ENCODE measurements at places on chromosomes 16 and 17.

GRCh38 chr16:31138621-31139578, 3.4 kb upstream of the PRSS8 start:
- DNase-seq = no peak

- DNase-seq = no peak
Observed at GRCh38 chr17:2801841-2802240, 5.6 kb downstream of the RAP1GAP2 start.

- no peak for DNase-seq
Observed at GRCh38 chr17:13420878-13421277, 180.9 kb downstream of the HS3ST3A1 start.

DNA sequence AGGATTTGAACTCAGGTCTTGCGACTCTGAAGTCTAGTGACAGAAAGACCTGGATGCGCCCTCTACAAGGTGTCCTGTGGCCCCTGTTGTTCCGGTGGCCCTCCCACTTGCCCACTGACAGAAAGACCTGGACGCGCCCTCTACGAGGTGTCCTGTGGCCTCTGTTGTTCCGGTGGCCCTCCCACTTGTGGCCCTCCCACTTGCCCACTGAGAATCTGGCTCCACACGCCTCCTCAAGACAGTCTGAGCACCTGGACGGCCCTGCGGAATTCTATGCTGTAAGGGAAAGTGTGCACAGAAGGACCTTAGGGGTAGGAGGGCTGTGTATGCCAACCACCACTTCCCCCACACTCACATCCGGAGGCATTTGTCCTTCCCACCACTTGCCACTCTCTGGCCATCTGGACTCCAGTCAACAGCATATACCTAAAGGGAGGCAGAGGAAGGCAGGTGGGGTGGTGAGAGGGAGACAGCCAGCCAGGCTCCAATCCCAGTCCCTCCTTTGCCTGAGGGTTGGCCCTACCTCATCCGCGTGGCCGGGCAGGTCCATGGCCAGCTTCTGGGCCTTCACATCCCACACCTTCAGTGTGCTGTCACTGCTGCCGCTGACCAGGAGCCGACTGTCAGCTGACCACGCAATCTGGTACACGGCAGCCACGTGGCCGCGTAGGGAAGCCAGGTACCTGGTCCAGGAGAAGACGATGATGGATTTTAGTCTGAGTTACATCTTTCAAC, 9.1 kb downstream of the NLE1 start:
- no peak for DNase-seq

- no peak for DNase-seq
Observed at GRCh38 chr16:16175296-16175695, 48.0 kb downstream of the ABCC6 start.

DNA sequence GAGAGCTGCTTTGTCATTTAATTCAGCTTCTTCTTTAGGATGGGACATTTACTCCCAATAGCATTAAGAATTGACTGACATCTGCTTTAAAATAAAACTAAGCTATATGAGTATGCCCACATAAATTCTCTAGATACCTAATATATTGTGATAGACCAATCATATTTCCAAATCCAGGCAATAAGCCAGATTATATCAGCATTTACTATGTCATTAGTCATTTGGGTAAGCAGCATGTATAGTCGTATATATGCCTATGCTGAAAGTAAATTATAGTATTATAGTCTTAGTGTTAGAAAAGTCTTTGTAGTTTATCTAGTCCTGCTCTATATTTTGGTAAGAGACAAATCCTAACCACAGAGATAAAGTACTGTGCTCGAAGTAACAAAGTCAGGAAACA, 958.1 kb downstream of the KCNJ2 start:
- no peak for DNase-seq

- DNase-seq = no peak
Observed at GRCh38 chr17:68319410-68320162, 28.3 kb downstream of the ARSG start.

GRCh38 chr16:3283543-3284447, 504 bp downstream of the ZNF263 start:
- DNase-seq = no peak

DNA sequence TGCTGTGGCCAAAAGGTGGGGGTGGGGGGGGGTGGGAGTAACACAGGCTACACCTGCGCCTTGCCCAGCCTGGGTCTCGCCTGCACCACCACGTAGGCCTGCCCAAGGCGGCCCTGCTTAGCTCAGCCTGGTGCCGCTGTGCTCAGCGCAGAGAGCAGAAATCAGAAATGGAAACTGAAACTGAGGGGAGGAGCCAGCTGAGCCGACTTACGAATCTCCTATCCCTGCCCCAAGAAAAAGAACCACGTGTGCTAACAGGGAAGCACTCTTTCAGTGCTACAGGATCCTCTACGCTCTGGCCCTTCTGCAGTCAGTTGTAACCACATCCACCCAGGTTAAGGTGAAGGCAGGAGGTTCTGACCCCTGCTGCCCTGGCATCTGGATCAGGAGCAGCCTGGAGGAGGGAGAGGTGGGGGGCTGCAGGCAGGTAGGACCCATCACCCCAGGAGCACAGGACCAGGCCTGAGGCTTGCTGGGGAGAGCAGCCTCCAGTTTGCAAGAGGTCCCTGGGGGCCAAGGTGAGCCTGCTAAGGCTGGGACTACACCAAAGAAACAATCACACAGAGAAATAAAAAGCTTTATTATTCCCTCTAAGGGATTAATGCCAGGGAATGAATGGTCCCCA, at the start of gene DHX58:
Gene DHX58 (minus strand): TSS at position 163 of the 625 bp plus-strand sequence. CDS start 822 bp downstream, outside the sequence.
- peak; percentile 73 for DNase-seq

DNA sequence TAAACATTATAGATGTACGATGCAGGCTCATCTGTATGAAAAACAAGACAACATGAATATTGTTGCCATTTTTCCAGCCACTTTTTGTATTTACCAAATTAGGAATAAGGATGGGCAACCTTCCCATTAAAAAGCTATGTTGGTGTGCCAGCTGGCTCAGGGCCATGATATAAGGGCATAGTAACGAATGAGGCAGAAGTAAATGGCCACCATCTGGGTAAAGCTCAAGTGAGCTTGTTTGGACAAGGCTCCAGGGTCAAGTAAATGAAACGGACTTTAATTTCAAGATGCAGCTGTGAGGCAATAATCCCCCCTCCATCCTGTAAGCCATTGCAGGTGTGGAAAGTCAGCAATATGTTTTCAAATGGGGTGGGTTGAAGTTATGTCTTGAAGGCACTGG, 930.9 kb upstream of the CDH8 start:
- DNase-seq = no peak

GRCh38 chr16:22751104-22751667, 62.8 kb upstream of the HS3ST2 start:
- DNase-seq = no peak

DNA sequence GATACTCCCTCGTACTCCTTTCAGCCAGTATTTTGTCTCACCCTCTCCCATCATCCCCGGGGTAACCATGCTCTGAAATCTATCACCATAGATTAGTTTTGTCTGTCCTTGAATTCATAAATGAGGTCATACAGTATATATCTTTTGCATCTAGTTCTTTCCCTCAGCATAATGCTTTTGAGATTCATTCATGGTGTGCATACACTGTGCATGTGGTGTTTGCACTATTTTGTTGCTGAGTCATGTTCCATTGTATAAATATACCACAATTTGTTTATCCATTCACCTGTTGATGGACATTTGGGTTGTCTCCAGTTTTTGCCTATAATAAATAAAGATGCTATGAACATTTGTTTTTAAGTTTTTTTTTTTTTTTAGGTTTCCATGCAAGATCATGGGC, 34.2 kb upstream of the NLRP1 start:
- no peak for DNase-seq

DNA sequence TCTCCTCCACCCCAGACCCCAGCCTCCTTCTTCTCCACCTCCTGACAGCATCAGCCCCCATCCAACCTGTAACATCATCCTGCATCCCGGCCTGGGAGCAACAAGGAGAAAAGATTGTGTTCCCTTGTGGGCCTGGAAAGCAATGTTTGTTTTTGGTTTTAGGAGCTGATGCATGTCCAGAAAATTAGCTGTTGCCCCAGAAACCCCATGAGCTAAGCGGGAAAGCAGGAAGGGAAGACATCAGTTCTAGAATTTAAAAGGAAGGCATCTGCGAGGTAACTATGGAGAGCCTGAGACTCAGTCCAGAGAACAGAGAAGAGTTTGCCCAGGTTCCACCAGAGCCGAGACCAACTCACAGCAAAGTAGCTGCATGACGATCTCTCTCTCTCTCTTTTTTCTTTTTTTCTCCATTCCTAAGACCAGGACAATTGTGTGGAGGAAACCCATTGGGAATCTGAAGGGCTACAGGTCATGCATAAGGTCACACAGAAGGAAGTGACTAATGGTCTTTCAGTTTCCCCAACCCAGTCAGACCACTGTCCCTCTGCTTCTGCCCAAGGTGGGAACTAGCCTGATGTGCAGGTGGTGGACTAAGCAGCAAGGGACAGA, 124.4 kb downstream of the SLC39A11 start:
- no peak for DNase-seq

GRCh38 chr17:42249681-42250446, 26.3 kb downstream of the STAT5B start:
- DNase-seq = peak; percentile 63

GRCh38 chr16:6947291-6947690, 385.4 kb upstream of the RBFOX1 start:
- no peak for DNase-seq

GRCh38 chr17:4150096-4150495, 7.1 kb downstream of the CYB5D2 start:
- no peak for DNase-seq

DNA sequence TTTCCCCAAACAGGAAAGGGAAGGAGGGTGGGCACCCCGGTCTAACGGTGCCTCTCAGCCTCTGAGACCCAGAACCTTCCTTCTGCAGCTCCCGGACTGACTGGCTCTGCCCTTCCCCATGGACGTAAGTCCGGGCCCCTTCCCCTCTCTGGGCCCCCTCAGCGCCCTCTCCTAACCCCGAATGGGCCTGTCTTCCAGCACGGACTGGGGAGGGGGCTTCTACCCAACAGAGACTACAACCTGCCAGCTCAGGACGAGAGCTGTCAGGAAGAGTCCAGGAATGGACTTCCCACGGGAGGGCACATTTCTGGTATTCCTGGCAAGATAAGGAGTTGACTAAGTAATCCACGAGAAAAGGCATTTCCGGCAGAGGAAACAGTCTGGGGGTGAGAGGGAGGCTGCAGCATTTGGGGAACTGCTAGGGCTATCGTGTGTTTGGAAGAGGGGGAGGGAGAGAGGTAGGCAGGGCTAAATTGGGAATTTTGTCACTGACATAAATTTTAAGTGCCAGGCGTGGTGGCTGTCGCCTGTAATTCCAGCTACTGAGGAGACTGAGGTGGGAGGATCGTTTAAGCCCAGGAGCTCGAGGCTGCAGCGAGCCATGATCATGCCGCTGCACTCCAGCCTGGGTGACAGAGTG, 12.1 kb upstream of the ALDOA start:
- no peak for DNase-seq

DNA sequence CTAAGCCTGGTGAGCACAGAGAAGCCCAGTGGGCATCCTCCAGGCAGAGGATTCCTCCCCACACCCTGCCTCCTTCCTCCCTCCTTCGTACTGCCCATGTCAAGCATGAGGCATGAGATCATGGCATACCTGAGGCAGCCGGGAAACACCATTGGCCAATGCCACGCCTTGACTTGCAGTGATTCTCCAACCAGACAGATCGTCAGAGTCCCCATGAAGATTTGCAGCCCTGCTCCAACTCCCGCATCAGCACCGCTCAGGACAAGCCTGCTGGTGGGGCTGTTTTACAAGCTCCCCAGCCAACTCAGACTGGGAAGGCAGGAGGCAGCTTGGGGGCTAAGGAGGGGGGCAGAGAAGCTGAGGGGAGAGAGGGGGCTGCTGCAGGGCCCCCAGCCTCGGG, 2.9 kb upstream of the KRT16 start:
- DNase-seq = no peak

- peak; percentile 21 for DNase-seq
Observed at GRCh38 chr17:37701496-37701898, 43.4 kb downstream of the HNF1B start.

DNA sequence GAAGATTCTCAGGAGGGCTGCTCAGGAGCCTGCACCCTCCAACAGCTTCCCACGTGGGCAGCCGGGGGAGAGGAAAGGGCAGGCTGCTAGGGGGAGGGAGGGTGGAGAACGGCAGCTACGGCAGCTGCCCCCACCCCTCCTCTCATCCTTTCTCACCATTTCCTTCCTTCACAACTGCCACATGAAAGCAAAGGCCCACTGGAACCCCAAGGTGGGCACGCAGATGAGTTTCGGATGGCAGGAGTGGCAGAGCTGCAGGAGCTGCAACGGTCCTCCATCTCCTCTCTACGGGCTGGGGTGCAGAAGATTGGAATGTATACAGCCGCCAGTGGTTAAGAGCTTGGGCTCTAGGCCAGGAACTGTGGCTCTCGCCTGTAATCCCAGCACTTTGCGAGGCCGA, 77.7 kb downstream of the GAS7 start:
- peak; percentile 42 for DNase-seq

GRCh38 chr17:4822835-4823234, 10.3 kb upstream of the MINK1 start:
- DNase-seq = no peak

- no peak for DNase-seq
Observed at GRCh38 chr17:80154166-80154565, 7.2 kb upstream of the EIF4A3 start.

- DNase-seq = no peak
Observed at GRCh38 chr17:76709077-76709950, 1.5 kb downstream of the MXRA7 start.

DNA sequence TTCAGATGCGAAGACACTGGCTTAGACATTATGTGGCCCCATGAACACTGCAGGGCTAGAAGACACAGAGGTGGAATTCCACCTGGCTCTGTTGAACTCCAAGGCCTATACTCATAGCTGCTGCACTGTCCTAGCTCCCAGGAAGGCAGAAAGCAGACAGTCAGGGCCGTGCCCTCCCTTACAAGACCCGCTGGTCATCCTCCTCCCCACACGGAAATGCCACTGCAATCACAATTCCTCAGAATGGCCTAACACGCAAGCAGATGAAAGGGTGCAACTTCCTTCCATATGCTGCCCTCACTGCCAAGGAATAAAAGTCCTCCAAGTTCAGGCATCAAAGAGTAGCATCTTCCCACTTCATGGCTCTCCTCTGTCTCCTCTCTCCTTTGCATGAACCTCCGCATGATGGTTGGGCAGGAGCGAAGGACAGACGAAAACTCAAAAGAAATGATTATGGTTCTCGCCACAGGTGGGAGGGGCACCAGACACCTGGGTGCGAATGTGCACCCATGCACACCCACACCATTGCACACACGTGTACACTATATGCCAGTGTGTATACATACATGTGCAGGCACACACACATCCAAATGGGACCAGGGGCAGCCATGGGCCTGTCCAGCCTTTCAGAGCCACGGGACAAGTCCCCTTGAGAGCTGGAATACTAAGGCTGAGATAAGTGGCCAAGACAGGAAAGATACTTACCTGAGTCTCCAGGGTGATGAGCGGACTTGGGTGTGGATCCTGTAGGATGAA, 113.3 kb downstream of the XYLT1 start:
- no peak for DNase-seq

DNA sequence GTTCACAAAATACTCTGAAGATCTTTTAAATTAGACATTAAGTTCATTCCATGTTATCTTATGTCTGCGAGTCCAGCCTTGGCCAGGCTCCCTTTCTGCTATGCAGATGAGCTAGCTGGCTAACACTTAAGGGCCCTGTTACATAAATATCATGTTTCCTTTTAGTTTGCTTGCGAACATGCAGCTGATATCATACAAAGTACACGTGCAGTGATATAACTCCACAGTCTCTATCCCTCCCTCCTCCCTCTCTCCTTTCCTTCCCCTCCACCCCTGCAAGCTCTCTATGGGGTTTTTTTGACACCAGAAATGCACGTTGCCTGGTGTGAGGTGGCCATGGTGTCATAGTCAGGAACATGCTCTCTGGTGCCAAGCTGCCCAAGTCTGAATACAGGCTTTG, 46.1 kb downstream of the ARHGAP17 start:
- no peak for DNase-seq
